ENCODE measurements at places on chromosomes 2 and 18. TPM values are rescaled to one million over a fixed set of nuclear protein-coding genes. Genes with fewer than 3 reads are reported as not detected.

UGT1A10 gene
- not detected for total RNA-seq

GRCh38 chr2:10620481-10620880, 69.3 kb downstream of the NOL10 start:
- H3K4me1 ChIP-seq: peaks cover 7% of the 10 kb centered on the region
- DNase-seq: no peak
- no peaks in the 10 kb centered on the region for H3K36me3 ChIP-seq
- H3K4me3 ChIP-seq: no peak overlapping the region
- H3K27ac ChIP-seq: no peak overlapping the region

DNA sequence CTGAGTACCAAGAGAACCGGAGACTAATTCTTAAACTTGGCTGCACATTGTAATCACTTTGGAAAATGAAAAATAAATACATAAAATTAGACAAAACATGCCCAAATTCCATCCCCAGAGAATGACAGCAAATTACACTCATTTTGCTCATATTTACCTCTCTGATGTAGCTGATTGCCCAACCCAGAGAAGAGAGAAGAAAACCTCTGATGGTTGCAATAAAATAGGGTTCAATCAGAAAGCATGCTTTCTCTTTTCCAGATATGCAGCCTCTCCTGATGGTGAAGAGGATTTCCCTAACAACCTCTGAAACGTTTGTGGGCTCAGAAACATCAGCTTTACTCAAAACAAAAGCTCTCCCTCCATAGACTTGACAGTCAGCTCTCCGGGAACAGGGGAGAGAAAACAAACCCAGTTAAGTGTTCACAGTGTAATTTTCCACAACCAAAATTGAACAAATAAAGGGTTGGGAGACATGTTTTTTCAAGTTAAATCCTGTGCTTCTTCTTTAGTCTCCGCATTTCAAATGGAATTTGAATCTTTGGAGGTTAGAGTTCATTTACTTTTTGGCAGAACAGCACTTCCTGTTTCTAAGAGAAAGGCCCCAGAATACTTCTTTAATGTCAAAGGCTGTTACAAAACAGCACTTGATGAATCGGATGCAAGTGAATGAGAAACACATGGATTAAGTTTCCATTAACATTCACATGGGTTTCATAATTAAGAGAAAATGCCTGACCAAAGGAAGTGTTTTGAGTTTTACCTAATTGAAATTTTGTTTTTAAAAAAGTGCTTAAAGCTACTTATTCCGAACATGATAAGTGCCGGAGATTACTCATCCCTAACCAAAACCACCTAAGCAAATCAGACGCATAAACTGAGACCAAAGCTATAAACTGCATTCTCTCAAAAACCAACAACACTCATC, 570.1 kb upstream of the SYT4 start:
- H3K36me3 ChIP-seq: no peaks in the 10 kb centered on the region
- H3K4me1 ChIP-seq: no peaks in the 10 kb centered on the region
- no peaks in the 10 kb centered on the region for H3K27me3 ChIP-seq
- H3K4me3 ChIP-seq: no peak overlapping the region

- no peaks in the 10 kb centered on the region for H3K36me3 ChIP-seq
- peaks cover 4% of the 10 kb centered on the region for H3K4me1 ChIP-seq
- peaks cover 8% of the 10 kb centered on the region for H3K27me3 ChIP-seq
These were observed 347.0 kb downstream of the CYRIA start for GRCh38 chr2:16318474-16319195.

DNA sequence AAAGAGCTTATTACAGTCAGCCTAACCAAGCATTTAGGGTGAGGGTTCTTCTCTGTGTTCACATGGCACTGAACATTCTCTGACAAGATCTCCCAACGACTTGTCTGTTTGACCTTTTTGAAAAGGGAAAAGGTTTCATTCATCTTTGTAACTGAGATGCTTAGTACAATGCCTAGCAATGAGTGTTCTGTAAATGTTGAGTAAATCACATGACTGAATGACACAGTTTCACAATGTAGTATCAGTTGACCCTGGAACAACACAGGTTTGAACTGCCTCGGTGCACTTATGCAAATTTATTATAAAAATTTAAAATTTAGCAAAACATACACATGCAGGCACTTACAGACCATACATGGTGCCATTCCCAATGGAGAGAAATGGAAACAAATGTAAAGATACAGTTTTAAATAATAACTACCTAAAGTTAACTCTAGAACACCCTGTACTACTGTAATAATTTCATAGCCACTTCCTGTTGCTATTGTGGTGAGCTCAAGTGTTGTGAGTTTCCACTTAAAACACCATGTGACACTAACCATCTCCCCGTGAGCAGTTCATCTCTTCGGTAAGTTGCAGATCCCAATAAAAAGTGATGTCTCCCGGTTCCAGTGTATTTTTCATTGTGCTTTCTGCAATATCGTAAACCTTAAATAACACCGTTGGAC, 34.1 kb upstream of the VWC2L start:
- peaks cover 8% of the 10 kb centered on the region for H3K4me1 ChIP-seq
- no peak for DNase-seq
- no peak overlapping the region for H3K4me3 ChIP-seq

FSIP2 gene
- total RNA-seq: 56.4 TPM

DNA sequence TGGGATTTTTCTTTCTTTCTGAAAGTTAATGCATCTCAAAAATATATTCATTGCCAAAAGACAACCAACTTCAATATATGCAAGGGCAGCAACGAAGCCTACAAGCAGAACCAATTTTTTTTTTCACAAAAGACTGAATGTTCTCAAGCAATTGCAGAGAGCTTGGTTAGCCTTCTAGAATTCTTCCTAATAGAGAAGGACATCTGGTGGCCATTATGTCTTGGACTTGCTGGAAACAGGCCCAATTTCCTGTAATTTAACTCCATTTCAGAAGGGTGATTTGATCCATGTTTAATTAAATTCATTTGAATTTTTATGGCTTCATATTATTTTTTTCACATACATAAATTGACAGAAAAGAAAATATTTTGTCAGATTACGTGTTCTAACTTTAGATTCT, 208.0 kb downstream of the TPGS2 start:
- peaks cover 3% of the 10 kb centered on the region for H3K36me3 ChIP-seq
- H3K27me3 ChIP-seq: peaks cover 2% of the 10 kb centered on the region
- DNase-seq: no peak
- H3K4me1 ChIP-seq: no peaks in the 10 kb centered on the region
- no peak overlapping the region for H3K27ac ChIP-seq

DNA sequence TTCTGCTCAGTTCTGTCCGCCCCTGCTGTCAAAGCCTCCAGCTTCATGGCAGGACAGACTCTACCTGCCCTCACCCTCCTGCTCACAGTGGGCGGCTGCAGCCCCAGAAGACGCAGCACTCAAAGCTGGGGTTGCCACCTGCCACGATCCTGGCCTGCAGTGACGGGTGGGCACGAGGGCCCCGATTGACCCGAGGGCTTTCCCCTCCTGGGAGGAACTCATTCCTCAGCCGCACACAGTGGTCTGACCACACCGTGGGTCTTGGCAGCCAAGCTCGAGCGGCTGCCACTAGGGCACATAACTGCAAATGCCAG, 47.1 kb downstream of the HS6ST1 start:
- DNase-seq: no peak
- no peak overlapping the region for H3K4me3 ChIP-seq
- H3K36me3 ChIP-seq: peaks cover 20% of the 10 kb centered on the region
- peaks cover 2% of the 10 kb centered on the region for H3K27me3 ChIP-seq
- H3K27ac ChIP-seq: no peak overlapping the region

SIX2 gene
- total RNA-seq: 0.56 TPM

CRYBA2 gene
- total RNA-seq: 0.49 TPM

GRCh38 chr2:161418715-161419637, 2.9 kb downstream of the TBR1 start:
- H3K36me3 ChIP-seq: peaks cover 4% of the 10 kb centered on the region
- peaks cover 36% of the 10 kb centered on the region for H3K4me1 ChIP-seq
- H3K27ac ChIP-seq: no peak overlapping the region
- DNase-seq: peak; percentile 69

POMC gene
- 0.29 TPM for total RNA-seq

- H3K36me3 ChIP-seq: no peaks in the 10 kb centered on the region
- no peak overlapping the region for H3K4me3 ChIP-seq
- peaks cover 6% of the 10 kb centered on the region for H3K27me3 ChIP-seq
These were observed 68.5 kb downstream of the NRP2 start for GRCh38 chr2:205750797-205751196.

DNA sequence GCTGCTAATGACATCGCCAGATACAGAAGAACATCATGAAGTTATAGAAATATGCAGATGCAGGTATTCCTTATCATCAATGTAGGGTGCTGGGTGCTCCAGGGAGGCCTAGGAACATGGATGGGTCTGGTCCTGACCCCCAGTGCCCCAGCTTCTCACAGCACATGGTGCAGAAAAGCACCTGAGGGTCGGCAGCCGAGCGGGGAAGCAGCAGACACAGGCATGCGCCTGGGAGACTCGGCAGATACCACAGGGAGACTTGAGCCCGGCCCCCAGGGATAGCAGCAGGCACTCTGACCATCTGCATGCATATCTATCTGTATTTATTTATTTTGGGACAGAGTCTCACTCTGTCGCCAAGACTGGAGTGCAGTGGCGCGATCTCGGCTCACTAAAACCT, 43.2 kb downstream of the TMEM18 start:
- DNase-seq: peak; percentile 41
- H3K4me1 ChIP-seq: peaks cover 15% of the 10 kb centered on the region
- H3K36me3 ChIP-seq: peaks cover 11% of the 10 kb centered on the region
- H3K4me3 ChIP-seq: no peak overlapping the region
- H3K27me3 ChIP-seq: no peaks in the 10 kb centered on the region
- H3K27ac ChIP-seq: no peak overlapping the region

DNA sequence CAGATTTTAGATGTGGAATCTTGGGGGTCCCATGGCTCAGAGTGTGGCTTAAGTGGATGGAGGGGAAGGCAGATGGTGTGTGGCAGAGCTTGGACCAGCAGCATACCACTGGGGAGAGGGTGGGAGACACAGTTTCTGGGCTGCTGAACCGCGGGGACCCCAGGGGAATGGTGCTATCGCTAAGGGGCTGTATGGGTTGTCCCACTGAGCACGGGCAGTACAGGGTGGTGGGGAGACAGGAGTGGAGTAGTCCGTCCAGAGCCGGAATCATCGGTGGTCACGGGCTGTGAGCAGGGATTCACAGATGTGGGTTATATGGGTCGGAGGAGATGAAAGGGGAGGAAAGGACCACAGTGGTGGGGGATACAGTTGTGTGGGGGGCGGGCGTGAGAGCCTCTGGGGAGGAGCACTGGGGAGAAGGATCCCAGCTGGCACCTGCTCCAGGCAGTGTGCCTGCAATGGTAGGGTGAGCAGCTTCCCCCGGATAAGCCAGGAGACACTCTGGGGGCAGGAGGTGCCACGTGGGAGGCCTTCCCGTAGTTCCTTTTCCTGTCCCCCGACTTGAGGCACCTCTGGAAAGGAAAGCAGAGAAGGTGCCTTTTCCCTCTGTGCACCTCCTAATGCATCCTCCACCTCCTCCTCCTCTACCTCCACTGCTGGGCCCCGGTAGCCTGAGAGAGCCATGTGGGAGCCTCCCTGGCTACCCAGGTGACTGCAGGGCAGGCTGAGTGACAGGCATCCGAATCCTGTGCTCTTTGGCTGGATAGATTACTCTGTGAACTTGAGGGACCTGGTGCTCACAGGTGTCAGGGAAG, 24.9 kb downstream of the IGFBP5 start:
- H3K4me1 ChIP-seq: peaks cover 5% of the 10 kb centered on the region
- no peak for DNase-seq
- peaks cover 11% of the 10 kb centered on the region for H3K36me3 ChIP-seq
- no peak overlapping the region for H3K27ac ChIP-seq

GRCh38 chr2:196586511-196586991, 53.0 kb upstream of the CCDC150 start:
- H3K27me3 ChIP-seq: peaks cover 5% of the 10 kb centered on the region
- DNase-seq: no peak
- H3K4me3 ChIP-seq: no peak overlapping the region
- no peaks in the 10 kb centered on the region for H3K36me3 ChIP-seq

GRCh38 chr2:36611316-36611990, 13.5 kb upstream of the FEZ2 start:
- H3K4me1 ChIP-seq: peaks cover 19% of the 10 kb centered on the region
- peaks cover 5% of the 10 kb centered on the region for H3K27me3 ChIP-seq
- no peak overlapping the region for H3K4me3 ChIP-seq

SERPINB12 gene
- not detected for total RNA-seq

DNA sequence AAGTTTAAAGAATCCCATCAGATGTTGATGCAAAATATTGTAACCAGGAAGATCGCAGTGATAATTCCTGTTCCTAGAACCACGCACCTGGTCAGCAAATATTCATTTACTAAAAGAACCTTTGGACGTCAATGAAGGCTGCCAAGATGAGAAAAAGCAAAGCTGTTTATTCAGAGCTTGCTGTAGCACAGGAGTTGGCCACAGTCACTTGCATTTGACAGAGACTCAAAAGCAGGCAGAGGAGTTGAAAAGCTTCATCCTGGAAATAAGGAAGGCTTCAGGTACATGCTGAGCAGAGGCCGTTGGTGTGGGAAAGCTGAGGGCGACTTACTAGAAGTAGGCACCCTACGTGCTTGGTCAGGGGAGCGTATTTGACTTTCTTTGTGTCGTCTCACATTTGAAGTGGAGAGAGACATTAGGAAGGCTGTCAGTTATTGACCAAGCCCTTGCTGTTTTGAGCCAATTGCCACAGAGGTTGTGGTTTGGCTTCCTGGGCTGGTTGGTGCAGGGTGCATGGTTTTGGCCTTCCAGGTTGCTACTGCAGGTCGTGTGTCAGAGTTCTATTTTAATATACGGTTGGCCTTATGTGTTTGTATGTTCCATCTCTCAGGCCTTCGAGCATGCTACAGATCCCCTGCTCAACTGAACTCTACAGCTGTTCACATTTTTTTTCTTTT, 289.6 kb downstream of the METTL4 start:
- no peaks in the 10 kb centered on the region for H3K4me1 ChIP-seq
- no peak for DNase-seq
- H3K36me3 ChIP-seq: no peaks in the 10 kb centered on the region
- no peaks in the 10 kb centered on the region for H3K27me3 ChIP-seq
- H3K4me3 ChIP-seq: no peak overlapping the region

DNA sequence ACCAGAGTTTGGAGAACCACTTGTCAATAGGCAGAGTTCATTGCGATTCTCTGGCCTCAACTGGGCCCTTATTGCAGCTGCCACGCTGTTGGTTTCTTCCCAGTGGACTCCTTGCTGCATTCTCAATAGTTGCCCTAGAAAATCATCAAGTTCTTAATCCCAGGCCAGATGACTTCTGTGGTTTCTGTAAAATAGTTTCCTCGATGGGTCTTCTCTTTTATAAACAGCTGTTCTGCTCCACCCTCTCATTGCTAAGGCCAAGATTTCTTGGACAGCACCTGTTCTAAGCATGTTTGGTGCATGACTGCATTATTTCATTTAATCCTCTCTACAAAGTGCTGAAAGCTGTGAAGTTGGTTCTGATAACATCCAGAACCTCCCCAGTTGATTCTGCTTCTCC, 131.0 kb downstream of the BCL2L11 start:
- H3K36me3 ChIP-seq: peaks cover 14% of the 10 kb centered on the region
- peaks cover 4% of the 10 kb centered on the region for H3K27me3 ChIP-seq
- H3K4me1 ChIP-seq: no peaks in the 10 kb centered on the region

DNA sequence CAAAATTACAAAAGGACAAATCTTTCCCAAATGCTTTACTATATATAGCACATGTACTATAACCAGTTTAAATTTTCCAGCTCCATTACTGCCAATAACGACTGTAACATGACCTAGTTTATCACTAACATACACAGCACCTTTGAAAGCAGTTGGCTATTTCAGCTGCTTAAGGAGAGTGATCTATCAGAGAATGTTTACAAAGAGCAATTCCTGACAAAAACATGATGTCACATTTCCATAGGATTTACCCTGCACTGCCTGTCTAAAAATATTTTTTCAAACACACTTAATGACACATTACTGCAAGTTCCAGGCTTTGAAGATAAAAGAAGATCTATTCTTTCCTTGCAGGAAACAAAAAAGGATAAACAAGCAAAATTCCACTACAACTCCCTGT, 40.6 kb downstream of the ZNF516 start:
- H3K4me3 ChIP-seq: peak overlapping the region; percentile 85
- peaks cover 23% of the 10 kb centered on the region for H3K27me3 ChIP-seq
- H3K27ac ChIP-seq: peak overlapping the region; percentile 98
- no peaks in the 10 kb centered on the region for H3K36me3 ChIP-seq
